ENCODE measurements at places on chromosomes 3 and 15.

GRCh38 chr3:127925384-127925783 is 10.4 kb downstream of the KBTBD12 start:
- no peaks in the 10 kb centered on the region for H3K4me1 ChIP-seq
- no peaks in the 10 kb centered on the region for H3K36me3 ChIP-seq
- H3K4me3 ChIP-seq: no peak overlapping the region
- no peak overlapping the region for H3K27ac ChIP-seq

- no peaks in the 10 kb centered on the region for H3K27me3 ChIP-seq
- no peaks in the 10 kb centered on the region for H3K36me3 ChIP-seq
- no peak overlapping the region for H3K27ac ChIP-seq
- H3K4me1 ChIP-seq: no peaks in the 10 kb centered on the region
These were observed 732.6 kb downstream of the ROBO2 start for GRCh38 chr3:77772459-77772858.

GRCh38 chr3:38561746-38562466 is 65.8 kb downstream of the EXOG start:
- H3K36me3 ChIP-seq: no peaks in the 10 kb centered on the region
- no peak for DNase-seq
- no peak overlapping the region for H3K4me3 ChIP-seq
- H3K27me3 ChIP-seq: no peaks in the 10 kb centered on the region

DNA sequence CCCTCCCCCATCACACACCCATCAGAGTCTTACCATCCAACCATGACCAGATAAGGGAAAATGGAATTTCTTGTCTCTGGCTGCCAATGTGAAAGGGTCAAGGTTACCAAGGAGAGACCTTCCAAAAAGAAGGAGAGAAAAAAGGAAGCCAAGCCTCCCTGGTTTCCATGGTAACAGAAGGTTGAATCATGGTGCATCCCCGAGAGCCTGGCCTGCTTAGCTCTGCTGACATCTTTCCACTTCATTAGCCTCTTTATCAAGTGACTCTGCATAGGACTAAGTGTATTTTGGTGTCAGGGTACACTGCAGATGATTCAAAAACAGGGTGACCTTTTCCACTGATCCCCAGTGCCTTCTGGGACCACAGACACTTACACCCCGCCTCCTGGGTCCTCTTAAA is 225.7 kb upstream of the PPP2R3A start:
- no peaks in the 10 kb centered on the region for H3K36me3 ChIP-seq
- no peak for DNase-seq
- no peaks in the 10 kb centered on the region for H3K4me1 ChIP-seq
- H3K27me3 ChIP-seq: no peaks in the 10 kb centered on the region

DNA sequence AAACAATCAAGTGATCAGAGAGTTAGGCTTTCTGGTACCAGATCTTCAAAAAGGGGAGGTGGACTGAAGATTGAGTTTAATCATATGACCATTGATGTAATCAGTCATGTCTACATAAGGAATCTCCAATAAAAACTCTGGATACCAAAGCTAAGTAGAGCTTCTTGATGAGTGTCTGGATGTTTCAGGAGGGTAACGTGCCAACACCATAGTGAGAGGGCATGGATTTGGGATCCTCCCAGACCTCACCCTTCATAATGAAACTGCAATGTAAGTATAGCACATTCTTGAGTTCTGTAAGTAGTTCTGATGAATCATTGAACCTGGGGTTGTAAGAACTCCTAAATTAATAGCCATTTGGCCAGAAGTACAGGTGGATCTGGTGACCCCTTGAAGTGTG is 21.3 kb downstream of the PGPEP1L start:
- H3K27me3 ChIP-seq: no peaks in the 10 kb centered on the region
- no peak for DNase-seq
- H3K27ac ChIP-seq: no peak overlapping the region
- no peaks in the 10 kb centered on the region for H3K4me1 ChIP-seq
- no peaks in the 10 kb centered on the region for H3K36me3 ChIP-seq

DNA sequence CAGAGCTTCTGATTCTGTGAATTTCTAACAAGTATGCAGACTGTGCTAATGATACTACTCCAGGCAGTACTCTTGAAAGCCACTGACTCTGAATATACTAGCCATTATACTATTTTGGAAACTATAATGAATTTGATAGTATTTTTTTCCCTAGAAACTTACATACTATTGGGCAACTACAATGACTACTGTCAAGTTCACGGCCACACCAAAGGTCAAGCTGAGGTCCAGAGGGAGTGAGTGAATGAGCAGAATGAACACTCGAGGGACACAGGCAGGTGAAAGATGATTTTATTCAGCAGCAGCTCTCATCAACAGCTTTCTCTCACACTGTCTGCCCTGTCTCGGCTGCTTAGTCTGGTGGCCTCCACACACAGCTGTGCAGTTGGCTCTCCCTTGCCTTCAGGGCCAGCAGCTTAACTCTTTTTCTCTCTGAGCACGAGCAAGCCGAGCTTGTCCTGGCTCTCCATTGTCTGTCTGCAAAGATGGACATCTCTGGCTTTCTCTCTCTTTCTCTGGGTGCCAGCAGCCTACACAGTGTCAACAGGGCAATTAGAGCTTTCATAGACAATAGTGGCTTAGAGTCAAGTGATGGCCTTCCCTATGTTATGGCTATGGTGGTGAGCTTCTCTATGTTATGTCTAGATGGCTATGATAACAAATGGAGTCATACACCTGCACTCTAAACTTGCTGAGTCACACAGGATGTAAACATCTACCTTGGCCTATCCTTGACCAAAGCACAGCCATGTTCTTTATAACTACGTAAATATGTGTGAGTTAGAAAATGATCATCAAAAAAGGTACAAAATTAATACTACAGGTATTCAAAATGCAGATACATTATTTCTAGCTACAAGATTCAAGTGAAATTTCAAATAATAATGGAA is 362.4 kb downstream of the CGGBP1 start:
- no peak for DNase-seq
- H3K27ac ChIP-seq: no peak overlapping the region
- no peaks in the 10 kb centered on the region for H3K4me1 ChIP-seq
- no peaks in the 10 kb centered on the region for H3K36me3 ChIP-seq
- H3K4me3 ChIP-seq: no peak overlapping the region
- no peaks in the 10 kb centered on the region for H3K27me3 ChIP-seq

DNA sequence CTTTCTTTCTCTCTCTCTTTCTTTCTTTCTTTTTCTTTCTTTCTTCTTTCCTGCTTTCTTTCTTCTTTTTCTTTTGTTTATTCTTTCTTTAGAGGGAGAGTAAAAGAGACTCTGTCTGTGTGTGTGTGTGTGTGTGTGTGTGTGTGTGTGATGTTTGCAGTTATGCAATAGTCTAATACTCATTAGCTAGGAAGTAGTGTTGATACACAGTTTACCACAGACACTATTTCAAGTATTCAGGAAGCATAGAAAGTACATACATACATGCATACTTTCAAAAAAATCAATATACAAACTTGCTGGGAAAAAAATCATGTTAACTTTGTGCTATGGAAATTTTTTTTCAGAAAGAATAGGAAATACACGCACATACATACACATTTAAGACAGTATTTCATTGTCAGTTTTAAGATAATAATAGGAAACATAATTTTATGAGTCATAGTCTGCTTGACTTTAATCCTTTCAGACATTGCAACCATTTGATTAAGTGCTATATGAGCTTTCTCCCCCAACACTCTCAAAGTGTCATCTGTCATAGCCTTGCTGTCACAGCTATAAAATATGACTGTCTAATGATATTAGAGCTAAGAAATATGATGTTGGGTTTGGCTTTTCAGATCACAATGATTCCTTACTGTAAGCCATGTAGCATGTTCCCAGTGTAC is 74.9 kb upstream of the EPHA3 start:
- no peaks in the 10 kb centered on the region for H3K4me1 ChIP-seq
- no peak for DNase-seq
- H3K36me3 ChIP-seq: no peaks in the 10 kb centered on the region
- H3K27ac ChIP-seq: no peak overlapping the region
